ENCODE measurements at places on chromosomes 6 and 20. TPM values are rescaled to one million over a fixed set of nuclear protein-coding genes. Genes with fewer than 3 reads are reported as not detected.

DNA sequence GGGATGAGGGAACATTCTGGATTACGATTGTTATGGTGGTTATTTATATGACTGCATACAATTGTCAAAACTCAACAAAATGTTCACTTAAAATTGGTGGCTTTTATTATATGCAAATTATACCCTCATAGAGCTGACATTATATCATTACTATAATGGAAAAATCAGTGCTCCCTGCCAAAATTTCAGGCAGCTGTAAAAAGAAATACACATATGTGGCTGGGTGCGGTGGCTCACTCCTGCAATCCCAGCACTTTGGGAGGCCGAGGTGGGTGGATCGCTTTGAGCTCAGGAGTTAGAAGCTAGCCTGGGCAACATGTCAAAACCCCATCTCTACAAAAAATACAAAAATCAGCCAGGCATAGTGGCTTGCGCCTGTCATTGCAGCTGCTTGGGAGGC is 75.8 kb upstream of the SULF2 start:
- no peak overlapping the region for H3K4me3 ChIP-seq
- peaks cover 22% of the 10 kb centered on the region for H3K4me1 ChIP-seq
- no peak overlapping the region for H3K27ac ChIP-seq
- H3K36me3 ChIP-seq, result peaks cover 16% of the 10 kb centered on the region

- no peak overlapping the region for H3K27ac ChIP-seq
- H3K27me3 ChIP-seq, result no peaks in the 10 kb centered on the region
- peaks cover 8% of the 10 kb centered on the region for H3K4me1 ChIP-seq
Measured at GRCh38 chr6:121748376-121748775, 312.9 kb downstream of the GJA1 start.

- H3K4me3 ChIP-seq, result no peak overlapping the region
- no peak for DNase-seq
- H3K4me1 ChIP-seq, result peaks cover 25% of the 10 kb centered on the region
- peak overlapping the region; percentile 24 for H3K27ac ChIP-seq
Measured at GRCh38 chr6:6734479-6735465, 146.3 kb downstream of the LY86 start.

DNA sequence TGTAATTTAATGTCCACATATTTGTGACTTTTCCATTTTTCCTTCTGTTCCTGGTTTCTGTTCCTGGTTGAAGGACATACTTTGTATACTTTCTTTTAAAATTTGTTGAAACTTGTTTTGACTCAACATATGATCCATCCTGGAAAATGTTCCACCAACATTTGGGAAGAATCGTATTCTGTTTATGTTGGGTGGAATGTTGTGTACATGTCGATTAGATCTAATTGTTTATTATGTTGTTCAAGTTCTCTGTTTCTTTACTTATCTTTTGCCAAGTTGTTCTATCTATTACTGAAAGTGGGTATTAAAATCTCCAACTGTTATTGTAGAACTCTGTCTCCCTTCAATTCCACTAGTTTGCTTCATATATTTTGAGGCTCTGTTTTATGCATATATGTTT is 27.7 kb upstream of the DUSP22 start:
- no peak overlapping the region for H3K27ac ChIP-seq
- H3K36me3 ChIP-seq, result no peaks in the 10 kb centered on the region

DNA sequence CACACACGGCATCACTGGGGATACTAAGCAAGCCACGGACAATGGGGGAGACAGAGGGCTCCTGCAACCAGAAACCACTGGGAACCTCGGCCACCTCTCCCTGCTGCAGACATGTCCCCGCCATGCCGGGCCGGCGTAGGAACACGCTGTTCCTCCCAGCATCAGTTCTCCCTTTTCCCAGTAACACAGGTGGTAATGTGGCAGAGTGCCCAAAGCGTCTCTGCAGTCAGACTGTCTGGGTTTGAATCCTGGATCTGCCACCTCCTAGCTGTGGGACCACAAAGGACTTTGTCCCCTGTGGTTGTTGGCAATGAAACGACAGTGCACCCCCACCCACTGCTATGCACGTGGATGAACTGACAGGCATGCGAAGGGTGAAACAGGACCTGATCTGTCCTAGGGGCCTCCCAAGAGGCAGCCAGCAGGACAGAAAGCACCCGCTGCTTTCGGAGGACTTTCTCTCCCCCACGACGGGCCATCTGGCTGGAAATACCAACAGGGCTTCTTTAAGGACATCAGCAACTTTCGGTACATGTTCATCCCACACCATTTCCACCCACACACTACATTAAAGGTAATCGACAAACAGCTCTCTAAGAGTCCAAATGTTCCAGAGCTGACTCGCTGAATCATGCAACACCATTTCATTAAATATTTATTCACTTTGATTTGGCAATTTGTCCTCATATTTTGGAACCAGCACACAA is 74.1 kb downstream of the SULF2 start:
- peak overlapping the region; percentile 12 for H3K4me3 ChIP-seq
- H3K27ac ChIP-seq, result no peak overlapping the region
- H3K27me3 ChIP-seq, result no peaks in the 10 kb centered on the region
- no peak for DNase-seq
- peaks cover 22% of the 10 kb centered on the region for H3K4me1 ChIP-seq

DNA sequence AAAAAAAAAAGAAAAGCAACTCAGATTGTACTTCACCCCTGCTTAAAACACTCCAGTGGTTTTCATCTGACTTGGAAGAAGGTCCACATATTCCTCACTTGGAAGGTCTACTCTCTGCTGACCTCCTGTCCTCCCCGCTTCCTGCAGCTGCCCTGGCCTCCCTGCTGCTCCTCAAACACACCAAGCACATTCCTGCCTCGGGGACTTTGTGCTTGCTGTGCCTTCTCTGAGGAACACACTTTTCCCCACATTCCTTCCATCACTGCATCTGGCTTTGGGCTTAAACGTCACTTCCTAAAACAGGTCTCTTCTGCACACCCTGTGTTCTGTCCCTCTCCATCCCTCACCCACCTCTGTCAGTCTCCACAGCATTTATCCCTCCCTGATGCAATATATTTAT is 4.9 kb upstream of the PDYN start:
- H3K36me3 ChIP-seq, result no peaks in the 10 kb centered on the region
- peaks cover 5% of the 10 kb centered on the region for H3K27me3 ChIP-seq
- no peak overlapping the region for H3K27ac ChIP-seq

- no peaks in the 10 kb centered on the region for H3K4me1 ChIP-seq
- no peak for DNase-seq
- H3K27me3 ChIP-seq, result no peaks in the 10 kb centered on the region
- H3K36me3 ChIP-seq, result no peaks in the 10 kb centered on the region
Measured at GRCh38 chr6:152309648-152310047, 327.5 kb downstream of the SYNE1 start.

GRCh38 chr6:158686791-158687381 is 37.0 kb downstream of the SYTL3 start:
- no peak overlapping the region for H3K27ac ChIP-seq
- H3K36me3 ChIP-seq, result no peaks in the 10 kb centered on the region
- no peaks in the 10 kb centered on the region for H3K4me1 ChIP-seq
- no peaks in the 10 kb centered on the region for H3K27me3 ChIP-seq
- H3K4me3 ChIP-seq, result no peak overlapping the region

The MAP3K5 gene
- 0.66 TPM for total RNA-seq

The DEFB132 gene
- total RNA-seq, result not detected

The PPP1R14C gene
- 4.1 TPM for total RNA-seq

Measured in glutamatergic neuron (in vitro differentiated cells).